HCT116 (cell line): ENCODE measurements at places on chromosomes 7 and 10.
A peak's percentile ranks its signal among the peaks of the same experiment; 100 is the strongest.

- H3K4me1 ChIP-seq = no peaks in the 10 kb centered on the region
- no peak for DNase-seq
- no peak overlapping the region for H3K27ac ChIP-seq
Observed at GRCh38 chr7:41792120-41792519, 89.2 kb upstream of the INHBA start.

GRCh38 chr7:26843705-26844104 is 20.7 kb downstream of the SKAP2 start:
- peak; percentile 15 for DNase-seq
- no peak overlapping the region for H3K4me3 ChIP-seq
- no peak overlapping the region for H3K27ac ChIP-seq
- H3K27me3 ChIP-seq = no peaks in the 10 kb centered on the region

DNA sequence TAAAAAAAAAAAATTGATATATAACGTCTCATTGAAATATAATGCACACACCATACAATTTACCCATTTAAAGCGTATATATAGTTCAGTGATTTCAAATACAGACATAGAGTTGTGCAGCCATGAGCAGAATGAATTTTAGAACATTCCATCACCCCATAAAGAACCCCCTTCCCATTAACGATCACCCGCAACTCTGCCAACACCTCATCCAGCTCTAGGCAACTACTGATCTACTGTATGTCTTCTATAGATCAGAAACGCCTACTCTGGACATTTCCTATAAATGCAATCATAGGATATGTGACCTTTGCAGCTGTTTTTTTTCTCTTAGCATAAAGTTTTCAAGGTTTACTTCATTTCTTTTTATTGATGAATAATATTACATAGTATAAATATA is 33.4 kb upstream of the GPAM start:
- DNase-seq = no peak
- no peaks in the 10 kb centered on the region for H3K36me3 ChIP-seq
- H3K27me3 ChIP-seq = no peaks in the 10 kb centered on the region; the same call in 1 of the 2 replicates
- no peak overlapping the region for H3K27ac ChIP-seq

GRCh38 chr10:128912568-128913311 is 554.3 kb upstream of the MGMT start:
- no peak overlapping the region for H3K4me3 ChIP-seq
- no peaks in the 10 kb centered on the region for H3K4me1 ChIP-seq
- H3K27me3 ChIP-seq = peaks cover 19% of the 10 kb centered on the region; the same call in 1 of the 2 replicates
- H3K27ac ChIP-seq = no peak overlapping the region

GRCh38 chr7:48244864-48245271 is 73.6 kb downstream of the ABCA13 start:
- H3K4me1 ChIP-seq = no peaks in the 10 kb centered on the region
- DNase-seq = no peak
- H3K27me3 ChIP-seq = peaks cover 25% of the 10 kb centered on the region
- H3K36me3 ChIP-seq = no peaks in the 10 kb centered on the region

DNA sequence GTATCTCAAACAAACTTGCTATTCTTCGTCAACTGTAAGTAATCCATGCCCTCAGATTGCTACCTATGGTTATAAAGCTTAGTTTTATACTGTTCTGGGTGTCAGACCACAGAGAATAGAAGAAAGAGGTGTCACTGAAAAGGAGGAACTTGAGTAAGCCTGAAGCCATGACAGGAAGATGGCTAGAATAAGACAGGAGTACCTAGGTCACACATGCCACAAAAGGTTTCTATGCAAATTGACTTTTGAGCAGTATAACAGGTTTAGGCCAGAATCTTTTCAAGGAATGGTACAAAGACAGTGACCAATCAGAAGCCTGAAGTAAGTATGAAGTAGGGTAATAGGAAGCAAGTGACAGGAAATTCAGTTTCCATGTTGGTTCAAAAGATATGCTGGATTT is 23.5 kb downstream of the FBXW4 start:
- H3K27ac ChIP-seq = no peak overlapping the region
- H3K4me3 ChIP-seq = no peak overlapping the region
- no peaks in the 10 kb centered on the region for H3K36me3 ChIP-seq
- H3K27me3 ChIP-seq = no peaks in the 10 kb centered on the region
- no peaks in the 10 kb centered on the region for H3K4me1 ChIP-seq
- no peak for DNase-seq

- H3K27me3 ChIP-seq = no peaks in the 10 kb centered on the region
- H3K27ac ChIP-seq = no peak overlapping the region
- no peaks in the 10 kb centered on the region for H3K36me3 ChIP-seq
- peak; percentile 19 for DNase-seq
- H3K4me3 ChIP-seq = no peak overlapping the region
Observed at GRCh38 chr7:134943785-134944400, 42.4 kb upstream of the AGBL3 start.

DNA sequence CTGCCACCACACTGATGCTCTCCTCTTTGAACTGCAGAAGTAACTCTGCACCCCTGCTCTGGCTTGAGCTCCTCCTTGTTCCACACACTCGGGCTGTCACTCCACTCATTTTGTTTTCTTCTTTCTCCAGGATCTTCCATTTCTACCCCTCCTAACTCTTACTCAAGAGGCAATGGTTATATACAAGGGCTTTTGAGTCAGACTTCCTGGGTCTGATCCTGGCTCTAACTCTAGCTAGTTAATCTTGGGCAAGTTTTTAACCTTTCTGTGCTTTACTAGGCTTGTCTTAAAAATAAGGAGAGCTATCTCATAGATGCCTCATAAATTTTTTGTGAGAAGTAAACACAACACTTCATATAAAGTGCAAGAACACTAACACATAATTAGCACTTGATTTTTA is 45.3 kb upstream of the GNAI1 start:
- H3K4me3 ChIP-seq = no peak overlapping the region
- peaks cover 69% of the 10 kb centered on the region for H3K4me1 ChIP-seq
- H3K27me3 ChIP-seq = no peaks in the 10 kb centered on the region
- no peak overlapping the region; the same call in 1 of the 2 replicates for H3K27ac ChIP-seq
- no peak for DNase-seq

DNA sequence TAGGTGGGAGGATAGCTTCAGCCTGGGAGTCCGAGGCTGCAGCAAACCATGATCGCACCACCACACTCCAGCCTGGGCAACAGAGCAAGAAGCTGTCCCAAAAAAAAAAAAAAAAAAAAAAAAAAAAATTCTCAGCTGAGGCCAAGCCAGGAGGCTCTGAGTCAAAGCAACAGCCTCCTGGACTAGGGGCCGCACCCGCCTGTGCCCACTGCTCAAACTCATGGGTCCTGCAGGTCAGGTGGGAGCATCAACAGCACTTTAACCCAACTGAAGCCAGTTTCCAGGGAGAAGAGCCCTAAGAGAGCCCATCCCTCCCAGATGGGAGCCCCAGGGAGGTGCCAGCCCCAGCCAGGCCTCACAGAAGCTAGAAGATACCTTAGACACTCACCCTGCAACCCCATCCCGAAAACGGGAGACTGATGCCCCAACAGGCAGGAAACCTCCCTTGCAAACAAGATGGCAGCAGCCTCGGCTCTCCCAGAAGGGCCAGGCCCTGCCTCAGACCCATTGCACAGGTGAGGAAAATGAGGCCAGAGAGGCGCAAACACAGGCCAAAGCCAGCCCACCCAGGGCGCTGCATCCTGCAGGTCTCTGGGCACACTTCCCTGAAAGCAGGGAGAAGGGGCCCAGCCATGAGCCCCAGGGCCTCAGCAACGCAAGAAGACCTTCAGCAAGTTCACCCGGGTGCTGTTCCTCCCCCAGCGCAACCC is 11.0 kb downstream of the PDGFA start:
- no peaks in the 10 kb centered on the region; the same call in 1 of the 2 replicates for H3K4me1 ChIP-seq
- no peaks in the 10 kb centered on the region for H3K27me3 ChIP-seq
- H3K4me3 ChIP-seq = no peak overlapping the region
- no peak for DNase-seq
- H3K36me3 ChIP-seq = no peaks in the 10 kb centered on the region; the same call in 1 of the 2 replicates
- no peak overlapping the region for H3K27ac ChIP-seq

DNA sequence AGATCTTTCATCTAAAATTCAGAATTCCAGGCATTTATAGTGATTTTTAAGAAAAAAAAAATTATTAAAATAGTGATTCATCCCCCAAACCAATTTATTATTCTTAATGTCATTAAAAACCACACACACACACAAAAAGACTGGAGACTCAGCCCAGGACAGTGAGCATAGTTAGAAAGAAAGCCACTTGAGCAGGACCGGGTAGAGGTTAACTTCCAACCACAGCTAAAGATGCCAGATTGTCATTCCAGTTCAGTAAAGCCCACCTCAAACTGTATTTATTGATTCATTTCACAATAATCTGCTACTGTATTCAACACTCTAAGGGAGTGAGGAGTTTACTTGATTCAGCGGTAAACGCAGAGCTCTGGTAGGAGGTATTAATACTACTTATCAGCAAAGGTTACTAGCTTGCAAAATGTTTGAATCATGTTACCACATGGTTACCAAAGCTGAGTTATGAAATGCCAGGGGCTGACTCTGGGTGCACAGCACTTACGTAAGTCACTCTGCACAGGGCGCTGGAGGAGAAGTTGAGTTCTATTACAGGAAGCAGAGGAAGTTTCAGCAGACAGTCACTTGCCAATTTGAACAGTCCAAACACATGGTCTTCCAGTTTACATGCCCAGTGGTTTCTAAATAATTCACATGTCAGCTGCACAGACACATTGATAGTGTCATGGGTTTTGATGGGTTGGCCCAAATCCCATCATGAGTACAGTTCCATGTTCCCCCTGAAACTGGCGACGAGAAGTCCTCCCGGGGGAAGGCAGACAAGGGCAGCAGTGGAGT is 64.6 kb downstream of the KLF6 start:
- no peaks in the 10 kb centered on the region for H3K36me3 ChIP-seq
- no peaks in the 10 kb centered on the region for H3K27me3 ChIP-seq
- H3K4me3 ChIP-seq = no peak overlapping the region
- no peaks in the 10 kb centered on the region for H3K4me1 ChIP-seq
- no peak overlapping the region for H3K27ac ChIP-seq
- no peak for DNase-seq

DNA sequence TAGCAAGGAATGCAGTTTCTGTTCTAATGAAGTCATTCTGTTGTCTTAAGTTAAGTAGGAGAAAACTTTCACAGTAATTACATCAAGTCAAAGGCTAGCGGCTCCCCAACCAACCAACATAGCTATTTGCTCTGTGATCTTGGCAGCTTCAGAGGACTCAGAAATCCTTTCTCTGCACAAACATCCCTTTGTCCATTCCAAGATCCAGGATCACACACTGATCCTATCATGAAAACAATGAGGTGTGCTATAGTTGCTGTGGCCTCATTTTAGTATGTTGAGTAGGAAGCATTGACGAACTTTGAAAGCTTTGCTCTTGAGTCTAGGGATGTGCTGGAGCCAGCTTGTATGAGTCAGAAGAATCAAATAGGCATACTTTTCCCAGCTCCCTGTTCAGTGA is 218.2 kb upstream of the PRSS58 start:
- H3K27me3 ChIP-seq = no peaks in the 10 kb centered on the region
- H3K4me3 ChIP-seq = no peak overlapping the region
- H3K27ac ChIP-seq = no peak overlapping the region

- no peaks in the 10 kb centered on the region for H3K27me3 ChIP-seq
- H3K4me3 ChIP-seq = no peak overlapping the region
- H3K36me3 ChIP-seq = no peaks in the 10 kb centered on the region
- no peak overlapping the region for H3K27ac ChIP-seq
- DNase-seq = no peak
Observed at GRCh38 chr7:130683026-130683425, 3.3 kb downstream of the TSGA13 start.

GRCh38 chr7:32569388-32570289 is 74.3 kb downstream of the AVL9 start:
- H3K27me3 ChIP-seq = no peaks in the 10 kb centered on the region
- H3K27ac ChIP-seq = no peak overlapping the region
- no peak for DNase-seq

- H3K27me3 ChIP-seq = no peaks in the 10 kb centered on the region
- H3K27ac ChIP-seq = no peak overlapping the region
- no peak overlapping the region for H3K4me3 ChIP-seq
- H3K36me3 ChIP-seq = peaks cover 3% of the 10 kb centered on the region
Observed at GRCh38 chr7:74364061-74364460, 74.9 kb downstream of the CLIP2 start.

DNA sequence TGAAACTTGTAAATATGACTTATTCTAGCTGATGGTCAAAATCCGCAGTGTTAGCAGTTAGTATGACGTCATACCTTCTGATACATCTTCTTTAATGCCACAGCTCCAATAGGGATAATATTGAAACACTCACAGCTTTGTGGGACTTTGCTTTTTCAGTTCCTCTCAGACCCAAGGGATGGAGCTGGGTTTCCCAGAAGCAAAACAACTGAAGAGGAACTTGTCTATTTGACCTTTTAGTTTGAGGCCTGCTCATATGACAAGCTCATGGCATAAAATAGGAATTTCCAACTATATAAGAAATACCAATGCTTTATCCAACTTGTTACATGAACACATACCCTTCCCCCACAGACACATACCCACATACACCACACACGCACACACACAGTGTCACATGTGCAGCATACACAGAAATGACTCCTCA is 31.6 kb upstream of the C10orf67 start:
- H3K4me3 ChIP-seq = no peak overlapping the region
- no peaks in the 10 kb centered on the region for H3K36me3 ChIP-seq
- DNase-seq = no peak
- no peak overlapping the region for H3K27ac ChIP-seq

GRCh38 chr10:121404611-121405010 is 193.6 kb downstream of the FGFR2 start:
- no peak for DNase-seq
- H3K27ac ChIP-seq = no peak overlapping the region
- H3K27me3 ChIP-seq = no peaks in the 10 kb centered on the region
- H3K4me3 ChIP-seq = no peak overlapping the region
- no peaks in the 10 kb centered on the region for H3K4me1 ChIP-seq

- no peak overlapping the region for H3K4me3 ChIP-seq
- no peaks in the 10 kb centered on the region for H3K27me3 ChIP-seq
- peak overlapping the region; percentile 5; the same call in 1 of the 2 replicates for H3K27ac ChIP-seq
- no peak for DNase-seq
- H3K36me3 ChIP-seq = no peaks in the 10 kb centered on the region
Observed at GRCh38 chr10:70583669-70584037, 18.9 kb downstream of the PRF1 start.

- H3K27me3 ChIP-seq = no peaks in the 10 kb centered on the region
- no peaks in the 10 kb centered on the region for H3K36me3 ChIP-seq
Observed at GRCh38 chr10:132452216-132452650, 55.2 kb downstream of the PWWP2B start.

GRCh38 chr10:33277135-33277536 is 57.3 kb downstream of the NRP1 start:
- H3K4me1 ChIP-seq = peaks cover 9% of the 10 kb centered on the region
- DNase-seq = no peak
- no peaks in the 10 kb centered on the region for H3K27me3 ChIP-seq
- no peaks in the 10 kb centered on the region for H3K36me3 ChIP-seq

GRCh38 chr10:53997953-53998352 is 803.1 kb downstream of the PCDH15 start:
- H3K27ac ChIP-seq = no peak overlapping the region
- DNase-seq = no peak
- H3K27me3 ChIP-seq = no peaks in the 10 kb centered on the region
- no peaks in the 10 kb centered on the region for H3K36me3 ChIP-seq
- H3K4me3 ChIP-seq = no peak overlapping the region

GRCh38 chr10:86439544-86439943 is 72.9 kb upstream of the GRID1 start:
- no peaks in the 10 kb centered on the region for H3K27me3 ChIP-seq
- H3K36me3 ChIP-seq = peaks cover 39% of the 10 kb centered on the region; the same call in 1 of the 2 replicates
- H3K4me3 ChIP-seq = no peak overlapping the region
- no peak for DNase-seq
- no peaks in the 10 kb centered on the region for H3K4me1 ChIP-seq
